Activated T-cell treated with anti-CD3 and anti-CD28 coated beads, Interleukin-2, amount 50 U/mL, for 24 hours (primary cell): ENCODE measurements at places on chromosomes 12 and 14.

DNA sequence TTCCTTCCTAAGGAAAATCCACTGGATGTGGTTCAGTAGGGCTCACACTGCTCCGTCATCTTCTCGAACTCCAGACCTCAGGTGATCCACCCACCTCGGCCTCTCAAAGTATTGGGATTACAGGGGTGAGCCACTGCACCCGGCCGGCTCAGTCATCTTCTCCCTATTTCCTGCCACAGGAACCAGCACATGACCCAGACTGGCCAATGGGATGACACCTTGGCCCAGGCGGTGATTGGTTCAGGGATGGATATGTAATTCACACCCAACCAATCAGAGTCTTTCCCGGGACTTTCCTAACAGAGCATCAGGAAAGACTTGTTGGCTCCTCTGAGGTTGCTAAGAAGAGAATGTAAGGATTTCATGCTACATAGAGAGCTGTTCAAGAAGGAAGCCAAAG, 19.2 kb upstream of the C12orf76 start:
- no peak for DNase-seq

DNA sequence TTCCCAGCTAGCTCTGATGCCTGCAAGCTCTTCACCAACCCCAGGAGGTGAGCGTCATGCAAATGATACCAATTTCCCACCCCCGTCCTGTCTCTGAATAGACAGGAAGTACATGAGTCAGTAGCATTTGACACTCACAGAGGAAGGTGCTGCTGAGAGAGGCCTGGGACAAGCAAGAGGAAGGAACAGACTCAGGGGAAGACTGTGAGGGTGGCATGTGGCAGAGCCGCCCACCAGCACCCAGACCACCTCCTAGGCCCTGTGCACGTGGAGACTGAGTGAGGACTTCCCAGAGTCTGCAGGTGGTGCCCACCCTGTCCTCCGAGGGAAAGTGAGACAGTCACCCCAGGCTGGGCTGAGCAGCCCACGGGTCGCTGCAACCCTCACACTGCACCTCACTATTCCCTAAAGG, 199.5 kb upstream of the SFSWAP start:
- DNase-seq: peak; percentile 65

- no peak for DNase-seq
Observed at GRCh38 chr12:78494911-78495310, 369.7 kb upstream of the SYT1 start.

DNA sequence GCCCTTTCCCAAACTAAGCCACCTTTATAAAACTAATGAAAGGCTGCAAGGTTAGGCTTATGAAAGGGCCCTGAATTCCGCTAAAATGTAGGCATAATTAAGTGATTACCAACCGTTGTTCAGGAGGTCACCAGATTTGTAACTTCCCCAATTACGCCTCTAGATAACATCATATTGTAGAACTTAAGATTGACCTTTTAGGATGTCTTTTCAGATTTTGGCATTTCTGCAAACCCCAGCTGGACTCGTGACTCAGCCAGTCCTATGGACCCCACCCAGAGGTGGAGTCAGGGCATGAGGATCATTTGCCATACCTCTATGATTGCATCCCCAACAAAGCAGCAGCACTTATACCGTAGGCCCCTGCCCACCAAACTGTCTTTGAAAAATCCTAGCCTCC, 3.7 kb upstream of the LPCAT3 start:
- DNase-seq: no peak

DNA sequence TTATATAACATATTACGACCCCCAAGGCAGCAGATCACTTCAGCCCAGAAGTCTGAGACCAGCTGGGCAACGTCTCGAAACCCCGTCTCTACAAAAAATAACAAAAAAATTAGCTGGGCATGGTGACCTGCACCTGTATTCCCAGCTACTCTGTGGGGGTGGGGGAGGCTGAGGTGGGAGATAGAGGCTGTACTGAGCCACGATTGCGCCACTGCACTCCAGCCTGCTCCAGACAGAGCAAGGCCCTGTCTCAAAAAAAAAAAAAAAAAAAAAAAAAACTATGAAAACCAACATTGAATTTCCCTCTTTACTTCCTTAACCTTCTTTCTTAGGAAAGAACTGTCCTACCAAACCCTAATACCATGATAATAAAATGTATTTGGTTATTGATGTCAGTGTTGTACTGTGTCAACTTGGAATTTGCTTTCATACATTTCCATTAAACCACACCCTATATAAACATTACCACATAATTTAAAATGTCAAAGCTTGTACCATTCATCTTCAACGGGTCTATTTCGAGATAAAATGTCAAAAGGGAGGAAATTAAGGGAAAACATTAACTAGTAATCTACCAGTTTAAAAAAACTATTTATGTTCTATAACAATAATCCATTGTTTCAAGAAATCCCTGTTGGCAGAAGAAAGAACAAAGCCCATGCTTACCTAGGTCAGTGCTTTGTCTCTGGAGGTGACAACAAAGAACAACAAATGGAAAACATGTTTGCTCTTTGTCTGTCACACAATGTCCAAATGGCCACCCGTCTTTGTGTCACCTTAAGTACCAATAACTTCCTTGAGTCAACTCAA, 17.4 kb downstream of the GALNT4 start:
- DNase-seq: no peak

DNA sequence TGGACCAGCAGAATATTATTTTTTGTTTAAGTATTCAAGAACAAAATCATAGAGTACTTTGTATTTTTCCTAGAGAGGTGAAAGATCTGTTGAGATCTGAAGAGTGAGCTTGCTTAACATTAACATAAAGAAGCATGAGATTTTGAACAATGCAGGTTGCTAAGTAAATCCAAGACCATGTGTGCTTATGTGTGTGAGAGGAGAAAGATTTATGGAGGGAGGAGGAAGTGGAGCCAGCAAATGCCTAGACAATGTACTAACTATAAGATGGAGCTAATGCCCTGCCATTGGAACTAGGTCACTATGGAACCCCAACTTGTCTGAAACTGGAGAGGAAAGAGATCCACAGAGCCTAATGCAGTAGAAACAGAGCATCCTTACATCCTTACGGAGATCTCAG, 13.3 kb downstream of the FAM161B start:
- DNase-seq: no peak

DNA sequence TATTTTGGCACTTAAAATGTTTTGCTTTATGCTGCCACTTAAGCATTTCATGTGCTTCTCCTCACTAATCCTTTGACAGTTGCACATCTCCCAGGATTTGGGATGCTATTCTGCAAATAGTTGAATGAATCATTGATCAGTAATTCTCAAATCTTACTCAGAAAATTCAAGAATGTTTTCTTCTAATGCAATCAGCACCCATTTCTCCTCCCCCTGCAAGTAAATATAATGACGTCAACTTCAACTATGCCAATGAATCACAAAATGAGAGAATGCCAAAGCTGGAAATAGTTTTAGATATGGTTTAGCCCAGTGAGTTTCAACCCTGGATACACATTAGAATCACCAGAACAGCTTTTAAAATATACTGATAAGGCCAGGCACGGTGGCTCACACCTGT, 2.1 kb upstream of the BLOC1S1 start:
- no peak for DNase-seq

DNA sequence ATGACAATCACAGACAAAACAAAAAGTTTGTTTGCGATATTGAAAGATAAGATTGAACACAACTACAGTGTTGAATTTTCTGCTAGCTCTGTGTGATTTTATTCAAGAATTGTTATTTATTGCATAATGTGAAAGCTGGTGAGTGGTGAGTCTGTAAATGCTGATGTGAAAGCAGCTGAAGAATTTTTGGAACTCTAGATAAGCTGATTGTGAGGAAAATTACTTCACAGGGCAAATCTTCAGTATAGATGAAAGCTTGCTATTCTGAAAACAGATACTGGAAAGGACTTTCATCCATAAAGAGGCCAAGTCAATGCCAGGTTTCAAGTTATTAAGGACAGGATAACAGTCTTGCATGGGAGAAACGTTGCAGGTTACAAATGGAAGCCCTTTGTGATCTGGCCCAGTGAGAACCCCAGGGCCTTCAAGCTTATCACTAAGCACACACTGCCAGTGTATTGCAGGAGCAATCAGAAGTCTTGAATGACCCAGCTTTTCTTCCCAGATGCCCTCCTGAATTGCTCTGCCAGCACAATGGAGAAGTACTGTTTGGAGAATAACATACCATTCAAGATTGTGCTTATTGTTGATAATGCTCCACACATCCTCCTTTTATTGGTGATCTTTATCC, 153.7 kb downstream of the PCNX1 start:
- DNase-seq: no peak

DNA sequence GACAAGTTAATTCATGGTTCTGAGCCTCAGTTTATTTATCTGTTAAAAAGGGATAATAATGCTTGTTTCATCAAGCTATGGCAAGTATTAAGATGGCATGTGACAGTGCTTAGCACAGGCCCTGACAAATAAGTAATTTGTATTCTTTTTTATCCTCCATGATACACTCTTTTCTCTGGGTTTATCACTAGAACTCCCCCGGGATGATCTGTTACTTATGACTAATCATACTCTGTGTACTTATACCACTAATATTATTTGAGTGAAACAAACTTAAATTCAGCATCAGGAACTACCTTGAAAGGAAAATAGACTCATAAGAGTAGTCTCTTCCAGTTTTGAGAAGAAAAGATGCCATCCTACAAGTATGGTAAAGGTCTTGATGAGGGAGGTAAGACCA, 283.8 kb downstream of the PAWR start:
- no peak for DNase-seq

- DNase-seq: no peak
Observed at GRCh38 chr12:49332891-49333371, 4.1 kb downstream of the C1QL4 start.

- DNase-seq: no peak
Observed at GRCh38 chr14:103138301-103139131, 15.3 kb downstream of the TNFAIP2 start.
